MG63 (cell line): ENCODE measurements at places on chromosomes 12 and 14. TPM values are rescaled to one million over a fixed set of nuclear protein-coding genes. Genes with fewer than 3 reads are reported as not detected.

The ENDOU gene
- total RNA-seq: not detected in 2 replicates

The GPX2 gene
- total RNA-seq: not detected in 2 replicates

The KRT72 gene
- total RNA-seq: not detected in 2 replicates

The EMP1 gene
- total RNA-seq: 55.7 and 326 TPM in 2 replicates
